ENCODE measurements at places on chromosomes 2 and 18.

- DNase-seq: no peak
Measured at GRCh38 chr2:162072976-162073887, 783 bp downstream of the DPP4 start.

- peak; percentile 80 for DNase-seq
Measured at GRCh38 chr2:70123051-70123828, 36.0 kb downstream of the PCBP1 start.

- no peak for DNase-seq
Measured at GRCh38 chr2:235034265-235035118, 82.7 kb downstream of the SH3BP4 start.

DNA sequence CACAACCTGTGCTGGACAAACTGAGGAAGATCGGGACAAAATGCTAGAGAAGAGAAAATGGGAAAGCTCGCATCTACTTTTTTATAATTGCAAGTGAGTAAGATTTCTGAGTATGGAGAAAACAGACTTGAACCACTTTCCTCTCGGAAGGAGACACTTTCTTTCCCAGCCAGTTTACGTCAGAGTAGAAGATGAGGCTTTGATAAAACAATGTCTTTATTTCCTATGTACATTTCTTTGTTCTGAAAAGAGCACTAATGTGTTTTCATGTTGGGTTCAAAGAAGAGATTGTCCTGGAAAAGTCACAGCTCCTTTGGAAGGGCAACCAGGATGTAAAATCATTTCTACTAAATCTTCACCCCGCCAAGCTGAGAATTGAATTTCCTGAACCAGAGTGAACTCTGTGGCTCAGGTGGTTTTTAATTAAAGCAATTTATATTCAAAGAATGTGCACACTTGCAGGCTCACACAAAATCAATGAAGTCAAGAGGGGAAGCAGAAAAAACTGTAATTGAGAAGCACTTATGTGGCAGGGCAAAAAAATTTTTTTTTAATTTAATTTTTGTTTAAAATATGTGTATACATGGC, 23.4 kb upstream of the ITGA6 start:
- no peak for DNase-seq

DNA sequence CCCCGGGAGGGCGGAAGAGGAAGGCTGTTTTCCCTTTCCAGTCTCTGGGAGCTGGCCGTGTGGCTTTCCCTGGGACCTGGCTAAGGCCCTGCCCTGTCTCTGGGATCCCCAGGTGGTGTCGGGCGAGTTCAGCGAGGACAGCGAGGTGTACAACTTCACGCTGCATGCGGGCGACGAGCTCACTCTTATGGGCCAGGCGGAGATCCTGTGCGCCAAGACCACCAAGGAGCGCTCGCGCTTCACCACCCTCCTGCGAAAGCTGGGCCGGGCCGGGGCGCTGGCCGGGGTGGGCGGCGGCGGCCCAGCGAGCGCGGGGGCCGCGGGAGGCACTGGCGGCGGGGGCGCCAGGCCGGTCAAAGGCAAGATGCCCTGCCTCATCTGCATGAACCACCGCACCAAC, 11.2 kb downstream of the GAREM2 start:
- no peak for DNase-seq

GRCh38 chr18:36769172-36769571, 59.6 kb downstream of the TPGS2 start:
- no peak for DNase-seq

DNA sequence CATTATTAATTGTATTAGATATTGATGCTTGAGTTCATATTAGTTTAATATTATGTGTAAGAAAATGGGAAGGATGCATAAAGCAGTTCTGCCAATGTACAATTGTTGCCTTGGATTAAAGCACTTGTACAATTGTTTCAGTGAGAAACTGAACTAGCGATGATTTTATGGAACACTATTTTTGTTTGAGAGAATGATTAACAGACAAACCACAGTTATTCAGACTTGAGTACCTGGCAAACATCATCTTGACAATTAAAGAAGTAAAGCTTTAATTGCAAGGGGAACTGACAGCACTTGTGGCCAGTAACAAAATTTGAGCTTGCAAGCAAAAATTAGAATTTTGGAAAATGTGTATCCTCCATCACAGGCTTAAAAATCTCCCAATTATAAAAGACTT, 214.3 kb downstream of the RIT2 start:
- no peak for DNase-seq

DNA sequence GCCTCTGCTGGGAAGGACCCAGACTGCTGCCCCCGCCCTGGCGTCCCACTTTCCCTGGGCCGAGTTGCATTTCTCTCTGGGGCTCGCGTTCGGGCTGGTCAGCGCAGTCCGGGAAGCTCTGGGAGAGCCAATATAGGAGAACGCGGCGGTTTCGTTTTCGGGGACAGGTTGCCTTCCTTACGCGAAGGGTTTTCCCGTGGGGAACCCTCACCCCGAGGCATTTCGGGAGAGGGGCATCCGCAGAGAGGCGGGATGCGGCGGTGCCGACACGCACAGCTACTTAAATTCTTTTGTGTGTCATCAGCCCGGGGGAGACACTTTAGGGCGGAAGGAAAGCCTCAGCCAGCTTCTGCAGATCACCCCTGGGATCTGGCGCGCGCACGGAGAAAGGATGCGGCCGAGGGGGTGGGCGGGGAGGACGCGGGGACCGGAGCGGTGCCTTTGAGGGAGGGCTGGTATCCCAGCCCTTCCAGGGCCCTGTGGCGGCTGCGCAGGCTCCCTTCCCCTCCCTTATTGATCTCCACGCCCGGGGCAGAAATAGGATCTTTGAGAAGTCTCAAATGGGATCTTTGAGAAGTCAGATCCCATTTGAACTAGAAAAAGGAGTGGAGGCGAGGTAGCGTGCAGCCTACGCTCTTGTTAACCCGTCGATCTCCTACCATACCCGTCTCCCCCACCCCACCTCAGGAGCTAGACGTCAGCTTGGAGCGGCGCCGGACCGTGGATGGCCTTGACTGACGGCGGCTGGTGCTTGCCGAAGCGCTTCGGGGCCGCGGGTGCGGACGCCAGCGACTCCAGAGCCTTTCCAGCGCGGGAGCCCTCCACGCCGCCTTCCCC, 1.2 kb downstream of the GATA6 start:
- peak; percentile 69 for DNase-seq

GRCh38 chr2:234555616-234556249, 58.9 kb upstream of the ARL4C start:
- DNase-seq: peak; percentile 49

- DNase-seq: peak; percentile 70
Measured at GRCh38 chr2:189191766-189192165, 12.2 kb upstream of the COL5A2 start.

DNA sequence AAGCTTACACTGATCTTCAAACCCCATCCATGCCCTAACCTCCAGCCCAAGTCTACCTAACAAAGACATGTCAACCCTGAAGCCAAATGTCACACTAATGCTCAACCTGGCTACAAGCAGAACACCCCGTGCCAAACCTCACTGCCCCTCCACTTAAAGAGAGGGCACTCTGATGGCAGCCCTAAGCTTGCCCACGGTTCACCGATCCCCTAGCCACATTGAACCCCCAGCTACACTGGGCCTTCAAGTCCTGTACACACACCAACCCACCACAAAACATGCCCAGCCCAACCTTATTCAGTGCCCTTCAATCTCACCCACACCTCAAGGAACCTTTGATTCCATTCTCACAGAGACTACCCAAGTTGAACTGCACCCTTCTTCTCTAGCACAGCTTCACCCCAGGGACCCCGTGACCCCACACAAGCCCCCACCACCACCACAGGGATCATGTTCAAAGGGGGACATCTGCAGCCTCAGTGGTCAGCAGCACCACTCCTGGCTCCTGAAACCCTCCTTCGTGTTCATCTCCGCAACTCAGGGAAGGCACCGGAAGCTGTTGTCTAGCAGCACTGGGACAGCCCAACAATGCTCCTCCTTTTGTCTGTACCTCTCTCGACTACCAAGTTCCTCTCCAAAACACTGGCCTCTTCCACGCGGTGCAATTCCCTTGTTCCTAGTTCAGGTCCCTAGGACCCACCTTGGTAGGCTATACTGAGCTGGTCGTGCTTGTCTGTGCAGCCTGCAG, 218.8 kb downstream of the CYP26B1 start:
- DNase-seq: no peak

DNA sequence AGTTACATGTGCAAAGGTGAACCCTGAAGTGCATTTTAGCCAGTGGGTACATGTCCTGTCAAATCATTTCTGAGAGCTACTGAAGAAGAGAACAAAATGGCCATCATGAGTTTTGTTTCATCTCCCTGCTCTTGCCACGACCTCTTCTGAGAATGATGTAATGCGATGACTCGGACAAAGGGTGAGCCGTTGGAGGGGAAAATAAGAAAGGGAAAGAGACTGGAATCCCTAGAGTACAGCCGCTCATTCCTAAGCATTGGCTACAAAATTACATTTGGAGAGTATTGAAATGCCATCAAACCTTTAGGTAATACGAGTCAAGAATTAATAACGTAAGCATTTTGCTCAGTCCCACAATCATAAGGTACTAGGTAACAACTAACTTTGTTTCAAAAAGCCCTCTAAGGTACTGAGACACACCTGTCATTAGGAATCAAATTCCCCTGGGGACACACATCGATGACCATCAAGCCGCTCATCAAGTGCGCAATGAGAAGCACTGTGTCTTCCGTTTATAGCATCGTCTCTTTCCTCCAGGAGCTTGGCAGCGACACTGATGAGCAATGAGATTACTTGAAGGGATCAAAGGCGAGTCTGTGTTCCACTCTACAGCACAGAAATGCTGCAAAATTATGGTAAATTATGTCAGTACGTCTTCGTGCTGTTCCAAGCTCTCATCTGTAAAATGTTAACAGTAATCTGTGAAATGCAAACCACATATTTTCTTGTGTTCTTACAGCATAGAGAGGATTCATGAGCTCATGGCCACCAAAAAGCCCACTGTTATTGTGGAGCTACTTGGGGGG, 97.3 kb upstream of the PIEZO2 start:
- DNase-seq: peak; percentile 83

- no peak for DNase-seq
Measured at GRCh38 chr2:216985658-216986141, 125.8 kb upstream of the TNP1 start.

GRCh38 chr18:65091744-65092329, 659.0 kb upstream of the CDH7 start:
- DNase-seq: peak; percentile 32

DNA sequence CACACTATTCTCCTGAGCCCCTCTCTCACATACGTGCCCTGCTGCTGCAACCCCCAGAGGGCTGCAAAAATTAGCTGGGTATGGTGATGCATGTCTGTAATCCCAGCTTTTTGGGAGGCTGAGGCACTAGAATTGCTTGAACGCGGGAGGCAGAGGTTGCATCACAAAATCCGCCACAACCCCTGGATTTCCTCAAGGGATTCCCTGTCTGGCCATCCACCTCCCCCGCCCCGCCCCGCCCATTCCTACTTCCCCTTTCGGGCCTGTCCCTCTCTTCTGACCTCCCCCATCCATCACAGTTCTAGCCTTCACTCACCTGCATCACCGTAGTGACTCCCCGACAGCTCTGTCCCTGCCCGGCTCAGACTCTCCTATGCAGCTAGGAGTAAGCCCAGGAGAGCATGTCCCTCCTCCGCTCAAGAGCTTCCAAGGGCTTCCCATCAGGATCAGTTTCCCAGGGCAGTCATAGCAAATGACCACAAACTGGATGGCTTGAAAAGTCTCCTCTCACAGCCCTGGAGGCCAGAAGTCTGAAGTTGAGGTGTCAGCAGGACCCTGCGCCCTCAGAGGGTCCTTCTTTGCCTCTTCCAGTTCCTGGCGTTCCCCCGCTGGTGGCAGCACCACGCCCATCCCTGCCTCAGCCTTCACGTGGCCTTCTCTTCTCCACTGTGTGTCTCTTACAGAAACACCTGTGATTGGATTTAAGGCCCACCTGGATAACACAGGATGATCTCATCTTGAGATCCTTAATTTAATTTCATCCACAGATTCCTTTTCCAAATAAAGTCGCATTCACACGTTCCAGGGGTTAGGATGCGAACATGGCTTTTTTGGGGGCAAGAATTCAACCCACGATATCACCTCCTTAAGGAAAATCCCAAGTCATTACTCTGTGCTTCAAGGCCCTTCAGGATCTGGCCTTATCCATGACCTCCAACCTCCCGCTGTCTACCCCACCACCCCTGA, 58.5 kb downstream of the HS1BP3 start:
- no peak for DNase-seq

- DNase-seq: no peak
Measured at GRCh38 chr2:169393068-169393590, 30.8 kb upstream of the LRP2 start.

DNA sequence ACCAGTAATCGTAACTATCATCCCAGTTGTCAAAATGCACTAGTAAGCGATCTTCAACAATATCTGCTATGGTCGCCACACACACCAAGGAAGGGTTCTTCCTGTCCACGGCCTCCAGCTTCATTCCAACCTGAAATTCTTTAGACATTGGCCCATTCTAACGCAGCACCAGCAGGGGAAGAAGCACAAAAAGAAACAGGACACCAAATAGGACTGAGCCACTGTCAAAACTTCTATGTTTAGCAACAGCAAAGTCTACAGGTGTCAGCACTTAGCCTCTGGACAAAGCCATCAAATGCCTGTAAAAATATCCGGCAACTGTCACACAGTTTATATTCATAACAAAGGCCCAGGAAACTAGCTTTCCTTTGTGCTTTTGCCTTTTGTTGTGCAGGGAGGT, 175.0 kb downstream of the L3MBTL4 start:
- DNase-seq: no peak

DNA sequence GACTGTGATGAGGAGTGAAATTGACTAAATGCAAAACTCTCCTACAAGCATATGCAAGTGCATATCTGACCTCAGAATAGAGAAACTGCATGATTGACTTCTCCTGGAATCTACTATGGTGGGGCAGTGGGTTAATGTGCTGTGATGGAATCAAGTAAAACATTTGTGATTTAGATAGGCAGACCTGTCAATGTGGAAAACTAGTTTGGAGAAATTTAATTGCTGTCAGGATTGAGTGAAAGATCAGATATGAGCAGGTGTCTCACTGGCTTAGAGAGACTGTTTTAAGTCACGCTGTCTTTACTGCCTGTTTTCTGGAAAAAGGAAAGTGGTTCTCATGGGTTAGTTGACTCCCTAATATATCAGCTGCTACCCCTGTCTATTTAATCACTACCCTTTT, 881.0 kb upstream of the CNTNAP5 start:
- no peak for DNase-seq

DNA sequence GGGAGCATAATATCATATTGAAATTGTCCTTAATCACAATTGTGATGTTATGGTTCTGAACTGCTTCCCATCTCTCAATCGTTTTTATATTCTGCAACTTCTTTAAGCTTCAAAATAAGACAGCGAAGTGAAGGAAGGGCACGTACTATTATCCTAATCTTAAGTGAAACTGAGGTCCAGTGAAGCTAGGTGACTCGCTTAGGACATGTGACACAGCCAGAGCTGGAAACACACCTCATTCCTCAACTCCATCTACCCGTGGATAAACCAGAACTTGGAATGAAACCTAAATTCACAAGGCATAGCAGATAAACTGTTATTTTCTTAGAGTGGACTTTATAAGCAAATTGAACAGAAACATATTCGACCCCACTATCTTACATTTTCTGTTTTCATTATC, 191.2 kb upstream of the PXDN start:
- no peak for DNase-seq

- no peak for DNase-seq
Measured at GRCh38 chr2:140734992-140735391, 1395.8 kb downstream of the LRP1B start.

Data from fibroblast of skin of scalp (primary cell).